ENCODE measurements at places on chromosomes 5 and 9.

DNA sequence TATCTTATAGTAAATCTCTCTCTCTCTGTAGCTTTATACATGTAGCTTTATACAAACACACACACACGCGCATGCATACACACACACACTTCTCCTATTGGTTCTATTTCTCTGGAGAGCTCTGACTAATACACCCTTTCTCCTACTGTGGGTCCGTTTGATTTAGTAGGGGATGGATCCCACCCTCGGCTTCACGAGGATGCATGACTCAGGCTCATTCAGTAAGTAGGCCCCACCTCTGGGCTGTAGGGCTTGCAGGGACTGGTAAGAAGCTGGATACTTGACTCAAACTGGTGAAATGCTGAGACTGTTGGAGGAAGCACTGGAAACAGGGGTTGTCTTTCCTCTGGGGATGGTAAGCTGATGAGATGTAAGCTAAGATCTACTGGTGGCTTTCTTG is 98.7 kb downstream of the SLC24A2 start:
- no peak for DNase-seq

DNA sequence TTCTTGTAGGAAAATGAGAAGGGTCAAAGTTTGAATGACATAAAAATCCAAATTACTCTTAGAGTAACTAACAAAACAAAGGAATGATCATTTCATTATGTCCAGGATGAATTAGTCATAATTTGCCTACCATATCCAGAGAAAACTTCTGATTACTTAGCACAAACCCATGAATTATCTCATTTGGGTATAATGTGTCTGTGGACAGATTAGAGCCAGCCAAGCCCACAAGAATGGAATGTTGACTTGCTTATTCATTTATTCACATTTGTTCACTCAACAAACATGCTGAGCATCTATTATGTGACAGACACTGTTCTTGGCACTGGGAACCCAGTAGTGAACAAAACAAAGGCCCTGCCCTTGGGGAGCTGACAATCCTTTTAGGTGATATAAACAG is 87.4 kb downstream of the APBA1 start:
- no peak for DNase-seq

- DNase-seq: no peak
These were observed 14.0 kb downstream of the NFX1 start for GRCh38 chr9:33304362-33304761.

GRCh38 chr9:103789686-103790085 is 304.4 kb upstream of the SMC2 start:
- no peak for DNase-seq

GRCh38 chr5:54159893-54160195 is 150.5 kb downstream of the ARL15 start:
- no peak for DNase-seq

DNA sequence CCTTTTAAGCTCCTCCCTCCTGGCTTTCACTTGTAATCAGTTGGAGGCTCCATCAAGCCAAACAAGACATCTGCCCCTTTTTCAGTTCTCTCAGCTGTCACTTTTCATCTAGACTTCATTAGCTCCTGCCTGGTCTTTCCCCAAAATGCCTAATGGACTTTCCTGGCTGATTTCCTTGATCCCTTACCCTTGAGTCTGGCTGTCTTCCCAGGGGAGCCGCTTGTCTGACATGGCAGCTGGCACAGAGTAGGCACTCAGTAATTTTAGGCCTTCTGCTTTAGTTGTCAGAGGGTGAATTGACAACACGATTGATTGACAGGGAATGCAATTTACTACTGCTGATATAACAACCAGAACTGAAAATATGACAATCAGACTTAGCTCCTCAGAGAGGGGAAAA is 2.1 kb downstream of the C9orf153 start:
- DNase-seq: no peak

DNA sequence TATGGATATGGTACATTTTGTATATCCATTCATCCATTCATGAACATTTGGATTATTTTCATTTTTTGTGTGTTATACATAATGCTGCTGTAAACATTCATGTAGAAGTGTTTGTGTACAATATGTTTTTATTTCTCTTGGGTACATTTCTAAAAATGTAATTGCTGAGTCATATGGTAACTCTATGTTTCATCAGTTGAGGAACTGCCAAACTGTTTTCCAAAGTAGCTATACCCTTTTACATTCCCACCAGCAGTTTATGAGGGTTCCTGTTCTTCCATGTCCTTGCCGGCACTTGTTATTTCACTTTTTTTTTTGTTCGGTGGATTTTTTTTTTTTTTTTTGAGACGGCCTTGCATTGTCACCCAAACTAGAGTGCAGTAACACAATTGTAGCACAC is 54.0 kb upstream of the MCCC2 start:
- no peak for DNase-seq

DNA sequence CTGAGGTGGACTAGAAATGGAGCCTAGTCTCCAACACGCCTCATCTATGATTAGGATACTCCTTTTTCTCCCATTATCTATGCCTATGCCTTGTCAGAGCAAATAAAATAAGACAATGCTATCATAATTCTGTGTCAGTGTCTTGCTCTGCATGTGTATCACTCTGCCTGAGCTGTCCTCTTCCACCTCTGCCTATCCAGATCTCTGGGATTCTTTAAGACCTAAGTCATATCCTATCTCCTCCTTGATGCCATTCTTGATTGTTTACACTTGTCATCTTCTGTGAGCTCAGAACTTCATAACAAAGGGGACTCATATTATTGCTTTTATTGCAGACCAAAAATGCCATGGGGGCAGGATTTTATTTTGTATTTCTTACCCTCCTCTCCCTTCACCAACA is 351.2 kb upstream of the C9orf72 start:
- no peak for DNase-seq

DNA sequence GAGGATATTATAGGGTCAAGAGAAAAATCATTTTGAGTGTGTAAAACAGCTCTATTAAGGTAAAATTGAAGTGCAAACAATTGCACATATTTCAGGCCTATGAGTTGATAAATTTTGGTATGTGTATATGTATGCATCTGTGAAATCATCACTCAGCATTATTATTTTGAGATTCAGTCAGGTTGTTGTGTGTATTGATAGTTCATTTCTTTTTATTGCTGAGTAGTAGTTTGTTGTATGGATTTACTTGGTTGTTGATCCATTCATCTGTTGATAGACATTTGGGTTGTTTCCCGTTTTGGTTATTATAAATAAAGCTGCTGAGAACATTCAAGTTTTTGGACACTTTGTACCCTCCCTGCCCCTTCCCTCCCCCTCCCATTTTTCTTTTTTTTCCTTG is 50.3 kb downstream of the RAB24 start:
- no peak for DNase-seq

DNA sequence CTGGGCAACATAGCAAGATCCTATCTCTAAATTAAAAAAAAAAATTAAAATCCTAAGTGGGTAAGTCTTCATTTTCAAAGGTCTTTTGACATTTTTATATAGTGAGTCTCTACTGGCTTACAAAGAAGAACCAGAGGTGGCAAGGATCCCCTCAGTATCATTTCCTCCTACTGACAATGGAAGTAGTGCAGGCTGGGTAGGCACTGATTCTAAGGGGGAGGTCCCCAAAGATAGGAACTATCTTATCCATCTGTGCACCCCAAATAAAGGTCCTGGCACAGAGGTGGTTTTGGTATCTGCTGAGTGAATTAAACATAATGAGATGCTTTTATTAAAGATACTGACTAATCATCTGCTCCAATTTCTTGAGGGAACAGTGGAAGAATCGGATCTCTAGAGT is 4.2 kb downstream of the FAM193B start:
- DNase-seq: no peak

GRCh38 chr5:118439831-118440230 is 548.5 kb downstream of the DTWD2 start:
- DNase-seq: no peak
